ENCODE measurements at places on chromosomes 6 and 20.
A peak's percentile ranks its signal among the peaks of the same experiment; 100 is the strongest.

DNA sequence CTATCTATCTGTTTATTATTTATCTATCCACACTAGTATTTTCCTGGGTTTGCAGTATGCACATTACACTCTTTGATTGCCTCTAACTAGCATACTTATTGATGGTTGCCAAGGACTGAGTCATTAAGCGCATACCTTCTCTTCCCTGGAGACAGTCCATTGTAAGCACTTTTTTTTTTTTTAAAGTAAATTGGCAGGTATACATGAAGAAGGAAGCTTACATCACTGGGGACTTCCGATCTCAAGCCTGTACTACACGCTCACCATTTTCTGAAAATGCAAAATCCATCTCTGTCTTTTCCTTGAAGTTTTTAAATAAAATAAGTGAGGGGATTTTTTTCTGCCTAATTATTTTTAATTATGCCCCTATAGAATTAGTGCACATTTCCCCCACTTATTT is 63.5 kb downstream of the HMGN3 start:
- DNase-seq = no peak

- DNase-seq = no peak
Observed at GRCh38 chr20:51759769-51760510, 8.2 kb downstream of the ATP9A start.

DNA sequence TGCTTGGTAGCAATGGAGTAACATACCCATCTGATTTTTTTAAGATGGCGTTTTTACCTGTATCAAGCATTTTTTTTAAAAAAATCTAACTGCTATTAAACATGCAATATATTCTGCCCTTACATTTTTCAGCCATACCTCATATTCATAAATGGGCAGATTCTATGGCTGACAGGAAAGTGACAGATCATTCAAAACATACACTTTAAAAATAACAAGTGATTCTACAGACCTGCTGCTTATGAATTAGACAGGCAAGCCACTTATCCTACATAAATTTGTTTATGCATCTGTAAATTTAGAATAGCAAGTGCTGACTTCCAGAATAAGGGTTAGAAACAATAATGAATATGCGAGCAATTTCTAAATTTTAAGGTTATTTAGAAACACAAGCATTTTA is 82.7 kb downstream of the TBXT start:
- DNase-seq = no peak

DNA sequence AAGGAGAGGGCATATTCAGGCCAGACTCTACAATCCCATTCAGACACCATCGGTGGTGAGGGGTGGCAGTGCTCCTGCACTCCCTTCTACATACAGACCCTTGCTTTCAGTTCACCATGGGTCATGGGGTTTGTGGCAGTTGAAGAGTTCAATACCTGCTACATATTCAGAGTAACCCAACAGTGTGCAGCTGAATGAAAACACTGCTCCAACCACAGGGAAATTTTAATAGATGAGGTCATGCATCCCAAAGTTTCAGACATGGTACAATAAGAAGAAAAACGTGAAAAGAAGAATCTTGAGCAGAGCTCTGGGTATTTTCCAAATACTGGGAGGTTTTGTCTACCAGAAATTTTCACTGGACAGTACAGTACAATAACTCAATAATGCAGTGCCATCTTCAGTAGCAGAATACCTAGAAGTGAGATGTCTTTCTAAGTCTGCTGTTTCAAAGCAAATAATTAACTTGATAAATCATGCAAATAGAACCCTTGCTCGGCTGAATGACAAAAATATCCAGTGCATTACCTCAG is 162.1 kb downstream of the PTPRK start:
- no peak for DNase-seq

- peak; percentile 51 for DNase-seq
Observed at GRCh38 chr6:108714101-108714765, 134.0 kb upstream of the ARMC2 start.

- DNase-seq = no peak
Observed at GRCh38 chr6:161111261-161111660, 119.7 kb downstream of the MAP3K4 start.

- no peak for DNase-seq
Observed at GRCh38 chr6:157967020-157967419, 14.6 kb upstream of the SYNJ2 start.

DNA sequence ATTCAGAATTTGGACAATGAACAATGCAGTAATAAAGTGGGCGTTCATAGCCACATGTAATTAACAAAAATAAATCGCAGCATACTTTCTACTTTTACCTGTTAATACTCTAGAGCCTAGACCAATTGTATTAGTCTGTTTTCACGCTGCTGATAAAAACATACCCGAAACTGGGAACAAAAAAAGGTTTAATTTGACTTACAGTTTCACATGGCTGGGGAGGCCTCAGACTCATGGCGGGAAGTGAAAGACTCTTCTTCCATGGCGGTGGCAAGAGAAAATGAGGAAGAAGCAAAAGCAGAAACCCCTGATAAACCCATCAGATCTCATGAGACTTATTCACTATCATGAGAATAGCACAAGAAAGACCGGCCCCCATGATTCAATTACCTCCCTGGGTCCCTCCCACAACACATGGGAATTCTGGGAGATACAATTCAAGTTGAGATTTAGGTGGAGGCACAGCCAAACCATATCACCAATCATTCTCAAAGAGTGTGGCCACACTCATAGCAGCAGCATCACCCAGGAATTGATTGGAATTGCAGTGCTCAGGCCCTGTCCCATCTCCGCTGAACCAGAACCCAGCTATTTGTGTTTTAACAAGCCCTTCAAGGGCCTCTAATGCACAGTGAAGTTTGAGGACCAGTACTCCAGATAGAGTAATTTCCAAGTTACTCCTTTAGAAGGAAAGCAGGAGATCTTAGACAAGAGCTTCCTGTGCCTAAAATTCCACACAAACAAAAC is 650.0 kb downstream of the KIF16B start:
- no peak for DNase-seq

DNA sequence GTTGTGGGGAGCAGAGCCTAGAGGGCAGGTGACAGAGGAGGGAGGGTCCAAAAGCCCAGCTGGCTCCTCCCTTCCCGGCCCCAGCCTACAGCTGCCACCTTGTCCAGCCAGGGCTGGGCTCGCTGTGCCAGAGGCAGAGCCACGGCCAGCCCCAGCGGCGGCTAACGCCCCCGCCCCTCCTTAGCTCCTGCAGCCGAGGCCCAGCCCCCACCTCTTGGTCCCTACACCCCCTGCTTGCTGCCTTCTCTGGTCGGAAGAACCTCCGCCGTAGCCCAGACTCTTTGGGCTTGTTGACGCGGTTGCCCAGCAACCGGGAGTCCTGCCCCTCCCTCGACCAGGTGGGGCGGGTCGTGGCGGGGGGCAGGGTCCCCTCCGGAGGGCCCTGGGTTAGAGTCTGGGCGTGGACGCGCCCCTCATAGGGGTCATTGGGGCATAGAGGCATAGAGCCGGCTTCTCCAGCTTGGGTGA is 521 bp upstream of the LKAAEAR1 start:
- no peak for DNase-seq

- peak; percentile 42 for DNase-seq
Observed at GRCh38 chr6:138953451-138953850, 34.6 kb downstream of the REPS1 start.

- peak; percentile 67 for DNase-seq
Observed at GRCh38 chr6:44000164-44000842, 126.9 kb downstream of the MRPL14 start.

DNA sequence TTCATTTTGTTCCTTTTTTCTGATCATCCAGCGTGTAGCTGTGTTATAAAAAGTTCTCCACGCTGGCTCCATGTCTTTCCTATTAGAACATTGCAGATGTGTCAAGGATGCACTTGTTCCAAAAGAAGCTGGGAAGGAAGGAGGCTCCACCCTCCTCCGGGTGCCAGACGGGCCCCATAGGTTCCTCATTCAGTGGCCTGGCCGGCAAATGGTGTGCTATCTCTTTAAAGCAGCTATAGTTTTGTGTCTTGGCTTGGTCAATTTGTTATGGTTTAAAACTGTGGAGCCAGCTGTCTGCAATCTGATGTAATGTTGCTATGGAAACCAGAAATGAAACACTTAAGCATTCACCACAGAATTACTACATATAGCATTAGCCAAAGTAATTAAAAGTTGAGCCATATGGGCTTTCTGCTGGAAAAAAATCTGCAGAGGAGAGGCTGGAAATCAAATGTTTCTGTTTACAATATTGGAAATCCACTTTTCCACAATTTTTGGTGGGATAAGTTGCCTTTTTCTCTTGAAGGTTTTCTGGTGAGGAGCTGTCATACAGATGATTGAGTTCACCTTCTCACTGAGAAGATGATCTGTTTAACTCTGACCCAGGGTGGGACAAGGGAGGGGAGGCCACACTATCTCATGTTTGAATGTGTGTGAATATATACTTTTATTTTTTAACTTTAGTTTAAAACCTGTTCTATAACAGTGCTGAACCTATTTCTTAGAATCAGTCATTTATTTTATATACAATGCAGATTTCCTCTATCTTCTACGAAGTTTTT is 167.4 kb downstream of the SASH1 start:
- DNase-seq = peak; percentile 60

- no peak for DNase-seq
Observed at GRCh38 chr20:57851796-57852195, 142.0 kb upstream of the PMEPA1 start.

- DNase-seq = no peak
Observed at GRCh38 chr6:118280210-118280609, 267.9 kb upstream of the PLN start.

GRCh38 chr6:90126839-90127238 is 169.8 kb downstream of the BACH2 start:
- no peak for DNase-seq

GRCh38 chr6:106119546-106119945 is 33.4 kb downstream of the PRDM1 start:
- no peak for DNase-seq

GRCh38 chr20:16311756-16312155 is 261.5 kb downstream of the KIF16B start:
- DNase-seq = no peak

DNA sequence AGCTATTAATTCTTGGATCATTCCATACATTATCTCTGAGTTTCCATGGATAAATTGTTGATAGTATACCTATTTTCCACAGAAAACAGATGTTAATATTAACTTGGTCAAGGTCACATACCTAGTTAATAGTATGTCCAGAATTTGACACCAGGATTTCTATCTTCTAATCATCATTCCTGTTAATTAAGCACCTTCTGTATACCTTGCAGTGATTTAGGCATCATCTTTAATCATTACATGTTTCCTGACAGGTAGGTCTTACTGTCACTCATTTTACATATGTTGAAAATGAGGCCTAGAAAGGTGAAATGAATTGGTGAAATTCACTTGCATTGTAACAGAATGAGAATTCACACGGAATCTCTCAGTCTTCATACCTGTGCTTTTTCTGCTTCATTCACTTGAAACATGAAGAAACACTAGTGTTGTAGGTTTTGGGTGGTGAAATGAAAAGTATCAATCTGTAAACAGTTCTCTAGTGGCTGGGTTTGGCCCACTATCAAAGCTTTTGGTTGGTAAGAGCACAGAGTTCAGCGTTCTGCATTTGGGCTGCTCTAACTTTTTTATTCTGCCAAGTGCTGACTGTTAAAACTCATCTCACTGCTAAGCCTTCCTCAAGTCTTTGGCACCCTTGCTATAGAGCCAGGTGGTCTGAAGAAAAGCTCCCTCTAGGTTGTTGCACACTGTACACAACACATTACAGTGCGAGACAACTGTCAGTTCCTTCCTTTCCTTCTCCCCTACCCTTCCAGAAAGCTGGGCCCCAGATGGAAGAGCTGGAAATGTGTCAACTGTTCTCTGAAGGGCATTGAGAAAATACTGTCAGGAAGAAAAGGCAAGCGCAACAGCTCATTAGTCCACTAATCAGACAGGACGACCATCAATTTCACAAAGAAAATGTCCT is 57.8 kb upstream of the C20orf144 start:
- no peak for DNase-seq

GRCh38 chr6:35084041-35084491 is 57.1 kb downstream of the TCP11 start:
- no peak for DNase-seq

GRCh38 chr6:127114214-127114760 is 4.2 kb upstream of the RSPO3 start:
- DNase-seq = no peak

DNA sequence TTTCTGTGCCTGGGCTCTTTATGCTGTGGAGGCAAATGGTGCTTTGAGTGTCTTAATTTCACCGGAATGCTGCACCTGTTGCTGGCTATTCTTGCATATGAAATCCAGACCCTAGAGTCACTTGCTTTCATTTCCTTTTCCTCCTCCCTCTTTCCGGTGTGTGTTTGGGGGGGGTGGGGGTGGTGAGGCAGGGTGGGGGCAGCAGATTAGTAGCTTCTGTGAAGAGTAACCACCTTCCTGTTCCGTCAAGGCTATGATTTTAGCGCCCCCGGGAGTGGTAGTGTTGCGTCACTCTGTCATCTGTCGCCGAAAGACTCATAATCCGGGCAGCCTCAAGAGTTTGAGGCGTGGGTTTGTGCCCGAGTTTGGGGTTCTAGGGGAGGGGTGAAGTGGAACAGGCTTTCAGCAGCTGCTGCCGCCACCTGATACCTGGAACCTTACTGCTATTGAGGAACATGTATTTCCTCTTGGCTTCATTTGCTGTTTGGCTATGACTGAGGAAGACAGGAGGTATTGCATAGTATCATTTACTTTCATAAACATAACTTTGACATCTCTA is 49.1 kb downstream of the UTRN start:
- peak; percentile 84 for DNase-seq

DNA sequence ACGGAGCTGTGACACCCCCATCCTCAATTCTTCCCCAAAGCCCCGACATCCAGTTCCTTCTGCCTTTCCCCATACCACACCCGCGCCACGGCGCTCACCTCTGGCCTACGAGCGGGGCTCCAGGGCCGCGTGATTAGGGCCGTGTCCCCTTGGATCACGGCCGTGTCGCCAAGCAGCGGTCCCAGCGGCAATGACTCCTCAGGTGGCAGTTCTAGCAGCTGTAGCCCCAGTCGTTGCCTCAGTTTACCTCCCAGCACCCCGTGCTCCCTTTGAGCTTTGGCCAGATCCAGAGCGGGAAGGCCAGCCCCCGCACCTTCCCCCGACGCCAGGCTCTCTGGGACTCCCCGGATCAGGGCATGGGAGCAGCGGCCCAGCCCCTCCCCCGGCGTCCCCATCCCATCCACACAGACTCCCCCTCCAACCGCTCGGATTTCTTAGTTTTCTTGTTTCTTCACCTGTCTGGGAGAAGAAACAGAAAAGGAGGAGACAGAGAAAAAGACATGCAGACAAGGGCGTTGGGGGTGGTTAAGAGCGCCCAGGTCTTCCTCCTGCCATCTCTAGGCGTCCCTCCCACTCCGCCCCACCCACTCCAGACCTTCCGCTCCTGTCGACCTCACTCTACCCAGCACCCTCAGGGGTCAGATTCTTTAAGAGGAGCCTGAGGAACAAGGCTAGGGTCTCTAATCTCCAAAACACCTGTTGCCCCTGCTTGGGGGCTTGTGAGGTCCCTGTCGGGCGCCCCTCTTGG is at the start of gene DDAH2:
Gene DDAH2, minus strand, starts transcription at position 533 of the 748 bp plus-strand sequence. Its CDS starts 138 bp downstream, at position 395.
- DNase-seq = no peak

DNA sequence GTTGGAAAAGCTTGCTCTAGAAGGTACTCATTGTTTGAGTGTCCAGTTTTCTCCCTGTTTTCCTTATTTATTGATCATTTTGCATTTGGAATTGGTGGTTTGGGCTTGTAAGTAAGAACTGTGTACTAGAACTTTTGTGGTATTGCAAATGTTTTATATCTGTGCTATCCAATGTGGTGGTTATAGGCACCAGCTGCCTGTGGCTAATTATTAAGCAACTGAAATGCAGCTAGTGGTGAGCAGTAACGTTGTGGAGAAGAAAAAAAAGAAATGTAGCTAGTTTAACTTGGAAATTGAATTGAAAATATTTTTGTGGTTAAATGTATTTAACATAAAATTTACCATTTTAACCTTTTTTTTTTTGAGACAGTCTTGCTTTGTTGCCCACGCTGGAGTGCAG is 50.7 kb upstream of the MAPK13 start:
- no peak for DNase-seq

All from KBM-7 (cell line).